Fibroblast of gingiva (primary cell): ENCODE measurements at places on chromosomes 11 and 22.

DNA sequence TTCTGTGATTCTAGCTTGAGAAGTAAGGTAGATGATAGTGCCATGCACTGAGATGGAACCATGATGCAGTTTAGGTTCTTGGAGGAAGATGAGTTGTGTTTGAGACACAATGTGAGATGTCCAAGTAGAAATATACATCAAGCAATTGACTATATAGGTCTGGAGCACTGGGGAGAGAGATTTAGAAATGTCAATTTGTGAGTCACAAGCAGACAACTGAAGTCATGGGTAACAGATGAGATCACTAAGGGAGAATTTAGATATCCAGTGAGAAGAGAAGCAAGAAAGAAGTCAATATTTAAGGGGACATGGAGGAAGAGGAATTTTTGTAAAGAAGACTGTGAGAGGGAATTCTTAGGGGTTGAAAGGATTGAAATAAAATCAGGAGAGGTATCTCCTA is 65.1 kb upstream of the RRAS2 start:
- DNase-seq = peak; percentile 37

DNA sequence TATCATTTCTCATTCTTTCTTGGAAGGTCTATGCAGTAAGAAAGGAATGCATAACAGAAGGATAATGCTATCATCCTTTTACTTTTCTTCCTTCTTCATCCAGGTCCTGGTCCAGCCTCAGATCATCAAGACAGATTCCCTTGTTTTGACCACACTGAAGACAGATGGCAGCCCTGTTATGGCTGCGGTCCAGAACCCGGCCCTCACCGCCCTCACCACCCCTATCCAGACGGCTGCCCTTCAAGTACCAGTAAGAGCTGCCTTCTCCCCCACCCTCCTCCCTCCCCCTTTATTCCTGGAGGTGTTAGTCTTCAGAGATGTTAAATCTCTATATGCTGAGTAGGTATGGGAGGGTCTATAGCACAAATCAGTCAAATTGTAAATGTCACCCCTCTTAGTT is 37.9 kb downstream of the SREBF2 start:
- no peak for DNase-seq

GRCh38 chr11:128422576-128423370 is 164.6 kb downstream of the ETS1 start:
- no peak for DNase-seq

DNA sequence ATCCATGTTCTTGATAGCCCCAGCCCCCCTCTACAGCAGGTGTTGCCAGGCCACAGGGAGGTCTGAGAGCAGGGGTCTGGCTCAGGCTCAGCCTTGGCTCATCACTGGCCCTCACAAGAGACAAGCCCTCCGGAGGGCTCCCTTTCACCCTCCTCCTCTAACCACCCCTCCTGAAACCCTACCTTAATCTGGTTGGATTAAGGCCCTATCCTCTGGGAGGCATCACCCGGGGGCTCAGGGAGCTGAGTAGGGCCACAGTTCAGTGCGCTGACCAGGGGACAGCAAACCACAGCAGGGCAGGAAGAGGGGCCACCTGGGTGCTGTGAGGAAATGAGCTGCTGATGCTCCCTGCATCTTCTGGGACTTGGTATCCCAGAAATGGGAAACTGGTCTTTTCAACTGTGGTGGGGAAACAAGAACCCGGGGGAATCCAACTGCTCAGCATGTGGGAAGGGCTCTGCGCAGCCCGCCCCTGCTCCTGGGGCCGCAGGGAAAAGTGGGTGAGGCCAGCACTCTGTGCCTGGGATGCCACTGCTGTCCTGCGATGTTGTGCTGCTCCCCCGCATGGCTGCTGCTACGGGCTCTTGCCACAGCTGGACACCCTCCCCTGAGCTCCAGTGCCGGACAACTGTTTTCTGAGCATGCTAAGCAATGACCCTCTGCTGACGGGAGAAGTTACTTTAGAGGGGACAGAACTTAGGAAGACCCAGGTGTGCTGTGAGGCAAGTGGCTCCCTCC is 17.5 kb downstream of the ADORA2A start:
- no peak for DNase-seq

GRCh38 chr11:19729141-19729540 is 16.5 kb downstream of the NAV2 start:
- DNase-seq = no peak

DNA sequence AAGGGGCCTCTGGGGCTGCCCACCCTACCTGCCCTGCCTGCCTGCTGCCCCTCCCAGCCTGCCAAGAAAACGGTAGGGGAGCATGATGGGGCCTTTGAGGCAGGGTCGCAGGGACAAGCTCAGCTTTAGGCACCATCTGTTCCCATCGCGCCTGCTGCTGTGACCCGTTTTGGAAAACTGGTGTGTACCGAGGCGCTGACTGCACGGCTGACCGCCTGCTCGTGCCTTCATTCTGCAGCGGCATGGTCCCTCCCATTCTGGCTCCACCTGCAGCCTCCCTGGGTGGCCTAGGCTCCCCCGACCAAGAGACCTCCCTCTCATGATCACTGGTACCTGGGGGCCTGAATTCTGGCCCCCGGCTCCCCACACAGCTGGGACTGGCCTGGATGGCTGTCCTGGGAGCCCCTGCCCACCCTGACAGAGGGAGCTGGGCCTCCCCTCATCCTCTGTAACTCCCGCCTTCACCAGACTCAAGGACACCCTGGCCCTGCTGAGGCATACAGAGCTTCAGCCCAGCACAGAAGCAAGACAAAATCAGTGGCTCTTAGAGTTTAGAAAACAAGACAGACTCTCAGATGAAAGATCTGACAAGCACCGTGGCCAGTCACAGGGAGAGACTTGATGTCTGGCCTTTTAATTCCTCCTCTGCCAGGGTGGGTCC is 6.5 kb upstream of the MYRF start:
- no peak for DNase-seq
